ENCODE measurements at places on chromosomes 6 and 20. TPM values are rescaled to one million over a fixed set of nuclear protein-coding genes. Genes with fewer than 3 reads are reported as not detected.

ALDH8A1 gene
- 0.18 TPM for total RNA-seq

MAPK13 gene
- total RNA-seq = 0.69 TPM

GRCh38 chr20:38626921-38627659 lies 25.5 kb downstream of the ARHGAP40 start:
- no peak for DNase-seq

DNA sequence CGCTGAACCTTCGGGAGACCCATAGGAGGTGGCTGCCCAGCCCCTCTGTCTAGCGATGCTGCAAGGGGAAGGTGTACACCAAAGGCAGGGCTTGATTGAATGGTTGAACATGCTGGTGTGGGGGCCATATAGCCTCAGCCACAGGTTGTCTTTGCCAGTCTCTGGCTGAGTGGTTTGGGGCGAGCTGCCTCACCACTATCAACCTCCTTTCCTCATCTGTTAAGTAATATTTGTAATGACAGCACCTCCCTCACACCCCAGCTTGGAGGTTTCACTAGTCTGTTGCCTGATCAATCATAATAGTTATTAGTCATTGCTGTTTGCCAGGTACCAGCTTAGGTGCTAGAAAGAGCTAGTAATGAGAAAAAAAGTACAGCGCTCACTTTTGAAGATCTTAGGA lies 11.8 kb upstream of the ZNF831 start:
- DNase-seq = no peak

SLC35D3 gene
- total RNA-seq = not detected

GRCh38 chr6:27019651-27020552 lies 227.6 kb upstream of the PRSS16 start:
- peak; percentile 94 for DNase-seq

HRH3 gene
- total RNA-seq = not detected

DNA sequence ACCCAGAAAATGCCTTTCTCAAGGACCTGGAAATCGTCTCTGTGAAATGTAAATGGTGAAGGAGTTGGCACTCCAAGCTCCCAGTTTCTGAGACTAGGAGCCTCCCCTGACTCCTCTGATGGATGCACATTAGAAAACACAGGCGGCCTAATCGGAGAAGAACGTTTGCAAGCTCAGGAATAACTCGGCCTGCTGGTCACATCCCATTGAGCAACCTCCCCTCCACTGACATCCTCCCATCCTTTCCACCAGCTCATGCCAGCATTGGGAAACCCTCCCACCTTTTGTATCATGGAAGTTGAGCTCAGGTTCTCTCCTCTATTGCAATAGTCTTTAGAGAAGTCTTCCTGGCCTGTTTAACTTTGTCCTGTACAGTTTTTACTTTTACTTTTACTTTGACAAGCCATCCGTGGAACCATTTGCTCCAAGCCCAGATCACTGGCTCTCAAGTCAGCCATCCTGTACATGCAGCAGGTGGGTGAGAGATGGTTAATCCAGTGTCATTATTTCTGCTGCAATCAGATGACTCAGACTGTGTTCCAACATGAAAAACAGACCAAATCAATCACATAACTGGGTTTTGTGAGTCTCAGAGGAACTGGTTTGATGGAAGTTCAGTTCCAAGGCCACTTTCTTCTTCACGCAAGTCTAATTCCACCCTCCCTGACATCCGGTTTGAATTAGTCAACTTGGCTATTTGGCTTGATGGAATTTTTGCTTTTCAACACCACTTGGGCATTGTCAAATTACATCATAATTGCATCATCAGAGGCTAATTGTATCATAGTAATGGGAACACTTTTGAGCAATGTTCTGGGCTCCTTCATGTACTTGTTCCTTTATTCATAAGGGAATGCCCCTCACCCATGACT lies 619.4 kb upstream of the CDH4 start:
- DNase-seq = no peak

DUSP15 gene
- not detected for total RNA-seq

DNA sequence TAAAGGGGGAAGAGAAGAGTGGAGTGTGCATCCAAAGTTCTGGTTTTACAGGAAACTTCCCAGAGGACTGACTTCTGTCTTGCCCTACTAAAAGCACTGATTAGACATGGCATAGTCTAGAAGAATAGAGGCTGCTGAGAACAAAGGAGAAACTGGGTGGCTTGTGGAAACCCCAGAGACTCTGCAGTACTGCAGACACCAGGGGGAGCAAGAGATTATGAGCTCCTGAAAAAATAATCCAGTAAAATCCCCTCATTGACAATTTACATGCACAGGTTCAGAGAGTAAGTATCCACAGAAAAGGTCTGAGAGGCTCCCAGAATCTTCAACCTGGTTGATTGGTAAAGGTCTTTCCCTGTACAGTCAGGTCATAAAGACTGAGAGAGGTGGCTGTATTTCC lies 48.7 kb upstream of the CLVS2 start:
- no peak for DNase-seq

CLPSL2 gene
- not detected for total RNA-seq

GRCh38 chr6:13094781-13095425 lies 233.4 kb downstream of the TBC1D7 start:
- DNase-seq = no peak

Data from K562 (cell line).